ENCODE measurements at places on chromosomes 12 and 14.

GRCh38 chr12:14773685-14774073 lies 29.6 kb downstream of the WBP11 start:
- no peak for DNase-seq

GRCh38 chr12:74105434-74105833 lies 432.2 kb upstream of the ATXN7L3B start:
- DNase-seq: peak; percentile 82

- DNase-seq: no peak
Measured at GRCh38 chr12:122459211-122459610, 36.7 kb upstream of the CLIP1 start.

DNA sequence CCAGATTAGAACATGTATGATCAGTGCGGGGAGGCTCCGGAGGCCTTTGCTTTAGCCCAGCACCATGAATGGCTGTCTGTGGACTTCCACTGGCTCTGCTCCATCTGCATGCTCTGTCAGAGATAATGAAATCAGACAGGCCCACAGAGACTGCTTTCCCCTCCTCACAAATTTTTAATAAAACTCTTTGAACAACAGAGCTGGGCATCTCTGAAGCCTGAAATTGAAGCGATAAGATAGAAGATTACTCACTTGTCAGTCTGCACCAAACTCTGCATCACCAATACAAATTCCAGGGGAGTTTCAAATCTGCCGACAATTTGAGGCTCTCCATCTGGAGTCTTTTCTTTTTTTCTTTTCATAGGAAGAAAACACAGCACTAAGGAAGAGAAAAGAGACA lies 110.0 kb downstream of the DYRK2 start:
- no peak for DNase-seq

- peak; percentile 42 for DNase-seq
Measured at GRCh38 chr12:1740161-1740948, 49.5 kb downstream of the ADIPOR2 start.

GRCh38 chr12:109065154-109065852 lies 12.9 kb downstream of the USP30 start:
- DNase-seq: no peak

- DNase-seq: no peak
Measured at GRCh38 chr14:95253039-95253630, 66.6 kb downstream of the CLMN start.

- no peak for DNase-seq
Measured at GRCh38 chr12:99824900-99825542, 159.7 kb downstream of the ANKS1B start.

DNA sequence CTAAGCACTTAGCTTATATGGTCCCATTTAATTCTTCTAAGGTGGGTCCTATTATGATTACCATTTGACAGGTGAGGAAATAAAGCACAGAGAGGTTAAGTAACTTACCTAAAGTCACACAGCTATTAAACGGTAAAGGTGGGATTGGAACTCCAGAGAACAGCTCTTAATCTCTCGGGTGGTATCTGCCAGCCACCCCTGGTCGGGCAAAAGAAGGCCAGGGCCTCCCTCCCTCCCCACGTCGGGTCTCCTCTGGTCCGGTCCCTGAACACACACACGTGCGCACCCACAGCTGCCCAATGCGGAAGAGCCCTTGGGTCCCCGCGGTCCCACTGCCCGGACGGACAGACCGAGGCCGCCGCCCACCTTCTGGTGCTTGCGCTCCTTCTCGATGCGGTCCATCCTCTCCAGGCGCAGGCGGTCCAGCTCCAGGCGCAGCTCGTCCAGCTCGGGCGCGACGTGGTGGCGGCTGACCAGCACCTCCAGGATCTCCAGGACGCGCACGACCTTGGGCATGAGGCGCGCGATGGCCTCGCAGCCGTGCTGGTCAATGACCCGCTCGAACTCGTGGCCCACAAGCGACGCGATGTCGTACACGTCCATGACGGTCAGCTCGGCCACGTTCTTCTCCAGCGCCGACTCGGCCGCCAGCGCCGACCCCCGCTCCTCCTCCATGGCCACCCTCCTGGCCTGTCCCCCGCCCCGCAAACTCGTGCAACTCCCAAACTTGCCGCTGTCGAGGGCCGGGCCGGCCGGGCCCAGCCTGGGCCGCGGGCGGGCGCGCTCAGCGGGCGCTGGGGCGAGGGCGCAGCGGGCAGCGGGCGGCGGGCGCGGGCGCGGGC lies 490 bp downstream of the RILPL1 start:
- DNase-seq: no peak

GRCh38 chr12:87953256-87953860 lies 75.8 kb downstream of the C12orf50 start:
- DNase-seq: peak; percentile 62

- peak; percentile 88 for DNase-seq
Measured at GRCh38 chr12:65609359-65609771, 214.9 kb upstream of the HMGA2 start.

GRCh38 chr12:26428420-26428819 lies 233.0 kb downstream of the SSPN start:
- no peak for DNase-seq

DNA sequence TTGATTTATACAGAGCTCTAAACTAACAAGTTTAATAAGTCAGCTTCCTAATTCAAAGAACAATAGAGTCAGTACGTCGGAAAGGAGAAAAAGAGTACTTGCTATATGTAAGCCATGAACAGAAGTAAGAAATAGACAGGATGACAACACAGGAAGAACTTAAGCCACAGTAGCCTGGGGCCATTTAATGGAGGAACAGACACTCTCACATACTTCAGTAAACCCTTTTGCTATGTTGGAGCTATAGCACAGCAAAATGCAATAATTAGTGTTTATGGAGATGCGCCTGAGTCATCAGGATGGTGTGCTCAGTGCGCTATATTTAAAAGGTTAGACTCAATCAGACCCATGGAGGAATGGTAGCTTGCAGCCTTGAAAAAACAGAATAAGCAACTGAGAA lies 61.0 kb downstream of the SRGAP1 start:
- DNase-seq: peak; percentile 71

GRCh38 chr12:64746663-64747062 lies 12.5 kb downstream of the GNS start:
- peak; percentile 61 for DNase-seq

DNA sequence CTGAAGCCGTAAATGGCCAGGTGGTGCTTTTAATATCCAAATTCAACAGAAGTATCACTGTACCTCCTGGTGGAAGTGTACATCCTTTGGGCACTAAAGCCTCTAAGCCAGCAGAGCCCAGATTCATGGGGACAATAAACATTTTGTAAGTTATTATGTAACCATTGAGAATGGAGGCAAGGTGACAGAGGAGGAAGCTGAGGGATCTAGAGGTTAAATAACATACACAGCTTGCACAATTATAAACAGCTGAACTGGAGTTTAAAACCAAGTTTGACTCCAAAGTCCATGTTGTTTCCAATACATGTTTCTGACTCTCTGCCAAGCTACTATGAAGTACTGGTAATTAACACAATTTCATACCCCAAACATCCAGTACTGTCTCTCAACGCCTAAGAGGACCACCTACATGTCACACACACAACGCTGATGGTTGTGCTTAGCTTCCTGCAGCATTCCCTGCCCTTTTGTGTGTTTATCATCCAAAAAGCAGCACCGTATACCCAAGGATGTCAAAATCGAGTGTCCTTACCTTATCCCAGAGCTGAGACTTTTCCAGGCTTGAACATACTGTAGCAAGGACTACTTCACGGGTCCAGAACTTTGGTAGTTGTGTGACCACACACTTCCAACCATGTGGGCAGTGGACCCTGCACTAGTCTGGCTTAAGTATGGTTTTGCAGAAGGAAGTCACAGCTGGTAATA lies 41.3 kb downstream of the EGLN3 start:
- no peak for DNase-seq

GRCh38 chr14:52269100-52269499 lies 1.6 kb downstream of the PTGDR start:
- no peak for DNase-seq

- DNase-seq: no peak
Measured at GRCh38 chr14:35509846-35510245, 24.1 kb upstream of the INSM2 start.

DNA sequence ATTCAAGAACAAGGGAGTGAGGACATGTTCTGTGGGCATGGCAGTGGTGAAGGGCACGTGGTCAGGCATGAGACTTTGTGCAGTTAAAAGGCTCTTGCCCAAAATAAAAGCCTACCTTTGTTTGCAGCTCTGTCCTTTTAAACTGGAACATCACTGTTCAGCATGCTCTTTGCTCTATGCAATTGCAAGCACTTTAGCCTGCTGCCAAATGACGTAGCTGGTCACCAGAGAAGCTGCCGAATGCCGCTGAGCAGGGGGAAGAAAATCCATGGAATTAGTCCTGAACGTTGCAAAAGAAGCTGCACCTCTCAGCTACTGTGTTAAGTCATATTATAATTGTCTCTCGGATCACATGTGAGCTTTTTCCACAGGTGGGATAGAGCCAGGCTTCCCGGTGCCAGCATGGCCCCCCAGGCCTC lies 176.3 kb upstream of the DIO2 start:
- DNase-seq: no peak

- DNase-seq: no peak
Measured at GRCh38 chr12:63083046-63083445, 68.0 kb downstream of the AVPR1A start.
